Muscle of leg (tissue), 16 donors: ENCODE measurements at places on chromosomes 7 and 10.

- peak; percentile 77 for DNase-seq
These were observed 1.5 kb downstream of the KMT2E start for GRCh38 chr7:105015390-105015965.

- no peak for DNase-seq
These were observed 83.7 kb downstream of the MBL2 start for GRCh38 chr10:52688899-52689298.

DNA sequence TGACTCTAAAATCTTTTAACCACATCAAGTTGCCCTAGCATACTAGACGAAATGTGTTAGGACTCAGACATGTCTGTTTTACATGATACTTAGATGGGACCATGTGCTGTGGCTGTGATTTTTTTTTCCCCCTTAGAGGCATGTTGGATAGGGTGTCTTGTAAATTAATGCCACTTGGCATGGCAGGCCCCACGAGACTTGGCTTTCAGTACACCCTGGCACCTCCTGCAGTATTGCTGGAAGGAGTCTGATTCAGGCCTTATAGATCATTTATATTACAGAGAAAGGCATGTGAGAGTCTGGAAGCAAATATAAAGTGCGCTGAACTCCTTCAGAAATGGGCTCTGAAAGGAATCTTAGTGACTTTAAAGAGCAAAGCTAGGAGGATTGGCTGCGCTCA is 494.1 kb downstream of the SDK1 start:
- DNase-seq: no peak

GRCh38 chr10:61140765-61141392 is 196.9 kb upstream of the RHOBTB1 start:
- DNase-seq: peak; percentile 95

- DNase-seq: no peak
These were observed 233.3 kb downstream of the SLC25A13 start for GRCh38 chr7:96088579-96088978.

DNA sequence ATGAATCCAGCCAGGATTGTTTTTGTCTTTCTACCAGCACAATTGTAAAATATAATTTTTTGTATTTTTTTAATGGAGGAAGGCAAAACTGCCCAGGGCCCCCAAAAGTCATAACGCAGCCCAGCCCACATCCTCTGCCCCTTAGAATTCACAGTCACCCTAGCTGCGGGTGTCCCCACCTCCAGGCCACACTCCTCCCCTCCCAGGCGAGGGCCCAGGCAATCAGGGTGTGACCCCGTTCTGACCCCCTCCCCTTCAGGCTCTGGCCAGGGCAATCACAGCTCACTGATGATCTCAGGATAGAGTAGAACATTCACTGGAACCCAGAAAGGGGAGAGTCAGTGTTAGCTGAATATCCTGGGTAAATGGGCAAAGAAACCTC is 92.0 kb upstream of the MACROH2A2 start:
- DNase-seq: no peak
